Common myeloid progenitor, CD34-positive (primary cell): ENCODE measurements at places on chromosomes 13 and 19.

DNA sequence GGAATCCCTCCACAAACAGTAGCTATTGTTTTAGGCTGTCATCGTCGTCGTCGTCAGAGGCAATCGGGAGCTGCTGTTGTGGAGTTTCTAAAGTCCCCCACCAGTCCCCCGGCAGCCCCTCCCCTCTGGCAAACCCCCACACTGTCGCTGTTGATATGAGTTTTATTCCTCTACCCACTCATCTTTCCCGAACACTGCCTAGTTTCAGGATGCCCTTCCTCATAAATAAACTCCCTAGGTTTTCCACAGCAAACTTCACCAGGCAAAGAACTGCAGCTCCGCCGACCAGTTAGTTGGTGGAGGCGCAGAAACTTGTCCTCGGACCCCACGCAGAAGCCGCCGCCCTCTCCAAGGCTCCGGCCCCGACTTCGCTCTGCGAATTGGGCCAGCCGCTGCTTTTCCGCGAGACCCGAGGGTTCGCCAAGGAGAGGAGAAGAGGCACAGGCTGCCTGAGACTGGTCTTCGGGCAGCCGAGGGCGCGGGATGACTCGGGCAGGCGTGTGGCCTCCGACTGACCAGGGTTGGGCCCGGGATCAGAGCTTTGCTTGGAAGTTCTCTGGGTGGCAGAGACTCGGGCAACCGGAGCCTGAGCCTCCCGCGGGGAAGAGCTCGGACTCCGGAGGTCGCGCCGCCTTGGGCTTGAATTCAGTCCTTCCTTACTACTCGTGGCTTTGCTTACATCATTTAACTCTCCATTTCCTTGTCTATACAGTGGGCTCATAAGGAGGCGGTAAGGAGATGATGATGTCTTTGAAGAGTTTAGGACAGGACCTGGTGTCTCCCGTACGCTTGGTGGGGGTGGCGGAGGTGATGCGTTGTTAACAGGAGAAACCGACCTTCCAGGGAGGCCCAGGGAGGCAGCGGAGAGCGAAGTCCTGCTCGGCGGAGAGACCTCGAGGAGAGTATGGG lies 7.9 kb downstream of the PDX1 start:
- peak; percentile 6 for DNase-seq

- peak; percentile 22 for DNase-seq
These were observed 548.2 kb downstream of the GPC5 start for GRCh38 chr13:91946498-91947070.

DNA sequence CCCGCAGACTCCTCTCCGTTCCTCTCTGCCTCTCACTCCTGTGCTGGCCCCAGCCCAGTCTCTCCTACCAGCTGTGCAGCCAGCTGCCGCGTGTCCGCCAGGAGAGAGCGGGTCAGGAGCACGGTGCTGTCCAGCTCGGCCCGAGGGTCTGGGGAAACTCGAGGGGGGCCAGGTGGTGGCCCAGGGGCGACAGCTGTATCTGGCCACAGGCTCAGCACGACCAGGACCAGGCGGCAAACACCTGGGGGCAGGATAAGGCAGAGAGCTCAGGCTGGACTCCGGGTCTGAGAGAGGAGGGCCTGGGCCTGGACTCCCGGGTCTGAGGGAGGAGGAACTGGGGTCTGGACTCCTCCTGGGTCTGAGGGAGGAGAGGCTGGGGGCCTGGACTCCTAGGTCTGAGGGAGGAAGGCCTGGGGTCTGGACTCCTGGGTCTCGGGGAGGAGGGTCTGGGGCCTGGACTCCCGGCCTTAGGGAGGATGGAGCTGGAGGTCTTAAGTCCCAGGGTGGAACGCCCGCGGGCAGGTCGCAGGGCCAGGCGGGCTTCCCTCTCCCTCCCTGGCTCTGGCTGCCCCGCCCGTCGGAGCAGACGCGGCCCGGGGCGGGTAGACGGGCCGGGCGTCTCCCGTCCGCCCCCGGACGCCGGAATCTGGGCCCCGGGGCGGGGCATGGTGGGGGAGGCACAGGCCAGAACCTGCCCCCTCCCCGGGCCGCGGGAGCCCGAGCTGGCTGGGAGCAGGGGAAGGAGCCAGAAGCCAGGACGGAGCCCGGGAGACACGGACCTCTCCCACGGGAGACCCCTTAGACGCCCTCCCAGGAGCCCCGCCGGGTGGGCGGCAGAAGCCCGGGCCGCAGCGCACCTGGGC lies 1.3 kb downstream of the IL11 start:
- peak; percentile 27 for DNase-seq

DNA sequence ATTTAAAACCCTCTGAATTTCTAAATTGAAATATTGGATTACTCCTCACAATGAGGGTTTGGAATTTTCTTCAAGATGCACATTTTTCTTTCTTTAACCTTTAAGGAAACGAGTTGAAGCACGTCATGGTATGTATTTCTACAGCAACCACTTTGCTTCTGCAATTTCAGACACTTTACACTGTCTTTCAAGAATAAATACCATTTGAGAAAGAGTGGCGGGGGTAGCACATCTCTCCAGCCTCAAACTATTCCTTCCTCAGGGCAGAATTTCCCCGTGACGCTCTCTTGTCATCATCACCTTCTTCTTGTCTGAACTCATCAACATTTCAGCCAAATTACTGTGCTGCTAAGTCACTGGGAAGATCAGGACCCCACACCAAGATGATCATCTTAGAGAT lies 1073.4 kb downstream of the EFNB2 start:
- no peak for DNase-seq

DNA sequence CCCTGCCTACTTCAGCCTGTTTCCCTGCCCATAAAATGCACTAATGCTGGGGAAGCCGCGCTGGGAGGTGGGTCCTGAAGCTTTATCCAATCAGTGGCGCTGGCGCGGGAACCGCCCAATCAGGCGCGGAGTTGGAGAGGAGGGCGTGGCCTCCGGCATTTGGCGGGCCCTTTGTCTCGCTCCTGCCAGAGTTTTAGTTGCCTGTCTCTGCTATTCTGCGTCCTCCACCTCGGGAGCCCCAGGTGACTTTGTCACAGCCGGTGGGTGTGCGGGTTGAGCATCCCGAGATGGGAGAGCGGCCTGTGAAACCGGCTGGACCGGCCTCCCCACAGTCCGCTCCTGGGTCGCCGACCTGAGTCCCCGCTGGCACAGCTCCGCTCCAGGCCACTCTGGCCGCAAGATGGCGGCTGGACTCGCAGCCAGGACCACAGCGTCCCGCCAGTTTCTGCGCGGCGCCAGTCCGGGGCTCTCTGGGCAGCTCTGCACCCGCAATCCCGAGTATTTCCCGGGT lies 30.7 kb upstream of the ZNF429 start:
- peak; percentile 93 for DNase-seq

GRCh38 chr13:95243207-95243606 lies 58.0 kb downstream of the ABCC4 start:
- DNase-seq, result peak; percentile 79

DNA sequence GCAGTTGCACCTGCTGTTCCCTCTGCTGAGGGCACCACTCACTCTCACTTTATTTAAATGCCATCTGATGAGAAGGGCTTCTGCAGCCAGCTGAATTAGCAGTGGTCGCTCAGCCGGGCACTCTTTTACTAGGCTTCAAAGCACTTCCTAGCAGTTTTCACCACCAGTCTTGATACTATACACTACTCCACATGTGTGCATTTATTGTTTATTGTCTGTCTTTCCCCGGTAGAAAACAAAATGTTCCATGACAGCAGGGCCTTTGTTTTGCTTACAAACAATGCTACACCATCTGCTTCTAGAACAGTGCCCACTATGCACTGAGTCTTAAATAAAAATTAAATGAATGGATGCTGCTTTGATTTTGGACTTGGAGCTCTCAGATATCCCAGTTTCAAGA lies 404.9 kb downstream of the FGF14 start:
- no peak for DNase-seq

- DNase-seq, result peak; percentile 69
These were observed 101.0 kb upstream of the SPRY2 start for GRCh38 chr13:80441968-80442367.

DNA sequence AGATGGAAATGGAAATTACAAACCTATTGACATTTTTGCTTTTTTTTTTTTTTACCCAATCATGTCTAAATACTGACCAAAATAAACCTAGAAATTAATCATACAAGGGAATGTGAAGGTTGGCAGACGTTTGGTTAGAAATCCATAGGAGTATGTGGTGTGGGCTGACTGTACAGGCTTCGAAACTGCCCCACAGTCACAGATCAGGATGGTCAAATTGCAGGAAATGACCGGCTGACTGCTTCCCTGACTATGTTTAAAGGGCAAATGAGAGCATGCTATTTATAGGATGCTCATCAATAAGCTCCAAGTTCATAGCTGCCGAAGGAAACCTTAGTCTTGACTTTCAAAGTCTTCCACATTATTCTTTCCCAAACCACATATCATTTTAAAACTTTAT lies 118.4 kb downstream of the COG6 start:
- no peak for DNase-seq

- DNase-seq, result no peak
These were observed 633 bp downstream of the MYH14 start for GRCh38 chr19:50204081-50204428.

DNA sequence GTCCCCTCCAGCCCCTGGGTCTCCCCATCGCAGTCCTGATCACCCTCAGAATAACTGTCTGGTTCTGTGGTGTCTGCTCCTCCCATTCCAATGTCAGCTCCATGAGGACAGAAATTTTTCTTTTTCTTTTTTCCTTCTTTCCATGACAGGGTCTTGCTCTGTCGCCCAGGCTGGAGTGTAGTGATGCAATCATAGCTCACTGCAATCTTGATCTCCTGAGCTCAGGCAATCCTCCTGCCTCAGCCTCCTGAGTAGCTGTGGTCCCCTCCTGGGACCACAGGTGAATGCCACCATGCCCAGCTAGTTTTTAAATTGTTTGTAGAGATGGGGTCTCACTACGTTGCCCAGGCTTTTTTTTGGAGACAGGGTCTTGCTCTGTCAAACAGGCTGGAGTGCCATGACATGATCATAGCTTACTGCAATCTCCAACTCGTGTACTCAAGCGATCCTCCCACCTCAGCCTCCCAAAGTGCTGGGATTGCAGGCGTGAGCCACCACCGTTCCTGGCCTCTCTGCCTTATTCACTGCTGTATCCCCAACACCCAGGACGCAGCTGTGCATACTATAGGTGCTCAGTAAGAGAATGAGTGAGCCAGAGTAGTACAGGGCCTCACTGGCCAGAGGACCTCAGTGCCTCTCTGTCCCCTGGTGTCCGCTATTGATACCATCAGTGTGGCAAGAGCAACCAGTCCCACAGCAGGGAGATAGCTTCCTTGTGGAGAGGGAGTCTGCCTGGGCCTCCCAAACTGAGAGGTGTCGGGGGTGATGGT lies 5.2 kb upstream of the DOCK6 start:
- no peak for DNase-seq

- DNase-seq, result peak; percentile 47
These were observed 12.1 kb upstream of the CEACAM8 start for GRCh38 chr19:42606660-42607351.

DNA sequence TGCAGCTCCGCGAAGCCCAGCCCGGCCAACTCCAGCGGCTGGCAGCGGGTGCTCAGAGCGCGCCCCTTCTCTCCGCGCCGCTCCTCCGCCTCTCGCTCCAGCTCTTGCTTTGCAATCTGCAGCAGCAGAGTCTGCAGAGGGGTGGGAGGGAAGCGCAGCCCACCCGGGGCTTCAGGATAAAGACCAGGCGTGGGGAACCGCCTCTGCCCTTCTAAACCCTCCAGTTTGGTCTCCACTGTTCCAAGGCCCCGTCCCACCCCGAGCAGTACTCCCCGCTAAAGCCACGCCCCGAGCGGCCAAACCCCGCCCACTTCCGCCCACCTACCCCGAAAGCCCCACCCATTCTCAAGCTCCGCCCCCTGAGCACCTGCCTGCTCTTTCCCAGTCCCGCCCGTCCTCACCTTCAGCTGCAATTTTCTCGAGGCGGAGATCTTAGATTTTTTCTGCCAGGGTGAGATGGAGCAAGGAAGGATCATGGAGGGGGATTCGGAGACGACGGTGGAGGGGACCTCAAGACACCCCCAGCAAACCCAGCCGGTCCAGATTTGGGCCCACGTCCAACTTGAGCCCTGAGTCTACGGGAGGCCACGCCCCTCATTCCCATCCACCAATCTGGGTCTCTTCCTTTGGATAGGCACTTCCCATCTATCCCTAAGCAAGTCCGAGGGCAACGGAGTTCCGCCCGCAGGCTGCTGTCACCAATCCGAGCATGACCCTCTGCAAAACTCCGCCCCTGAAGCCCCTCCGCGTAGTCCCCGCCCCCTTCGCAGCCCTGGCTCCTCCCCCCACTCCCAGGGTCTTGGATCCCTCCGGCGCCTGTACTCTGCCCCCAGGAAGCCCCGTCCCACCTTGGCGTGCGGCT lies 1.1 kb downstream of the TNNI3 start:
- no peak for DNase-seq
